Mucosa of descending colon (tissue), 3 donors: ENCODE measurements at places on chromosomes 4 and X. TPM values are rescaled to one million over a fixed set of nuclear protein-coding genes. Genes with fewer than 3 reads are reported as not detected.

- no peak for DNase-seq
Measured at GRCh38 chr4:89369581-89369980, 62.0 kb upstream of the GPRIN3 start.

DNA sequence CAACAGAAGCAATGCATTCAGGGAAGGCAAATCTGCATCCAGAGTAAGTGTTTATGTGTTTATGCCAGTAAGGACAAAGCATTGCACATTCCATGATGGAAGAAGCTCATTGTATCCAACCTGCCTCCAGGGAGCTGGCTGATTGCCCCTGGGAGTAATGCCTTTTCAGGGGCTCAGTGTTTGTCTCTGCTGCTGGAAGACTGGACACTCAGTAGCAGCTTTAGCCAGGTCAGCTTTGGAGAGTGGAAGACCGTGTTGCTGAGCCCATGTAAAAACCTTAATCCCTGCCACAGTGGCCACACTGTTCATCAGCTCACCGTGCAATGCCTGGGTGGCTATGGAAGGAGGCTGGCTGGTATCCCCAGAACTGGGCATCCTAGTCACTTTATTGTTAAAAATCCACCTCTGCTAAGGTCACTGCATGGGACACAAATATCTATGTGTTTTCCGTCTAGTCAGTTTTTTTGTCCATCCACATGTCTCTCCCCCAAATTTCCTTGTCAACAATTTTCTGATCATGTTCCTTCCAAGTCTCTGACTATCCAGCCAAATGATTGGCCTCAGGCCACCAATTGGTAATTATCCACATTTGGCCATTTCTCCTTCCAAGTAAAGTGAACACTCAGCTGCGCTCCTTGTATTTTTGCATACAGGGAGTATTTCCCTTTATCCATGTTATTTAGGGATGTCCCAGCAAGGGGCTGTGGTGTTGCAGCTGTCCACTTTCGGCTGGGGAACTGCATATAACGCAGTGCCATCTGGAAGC, 2044.5 kb upstream of the AGA start:
- DNase-seq = no peak

- DNase-seq = no peak
Measured at GRCh38 chr4:57094832-57095223, 15.4 kb downstream of the IGFBP7 start.

DNA sequence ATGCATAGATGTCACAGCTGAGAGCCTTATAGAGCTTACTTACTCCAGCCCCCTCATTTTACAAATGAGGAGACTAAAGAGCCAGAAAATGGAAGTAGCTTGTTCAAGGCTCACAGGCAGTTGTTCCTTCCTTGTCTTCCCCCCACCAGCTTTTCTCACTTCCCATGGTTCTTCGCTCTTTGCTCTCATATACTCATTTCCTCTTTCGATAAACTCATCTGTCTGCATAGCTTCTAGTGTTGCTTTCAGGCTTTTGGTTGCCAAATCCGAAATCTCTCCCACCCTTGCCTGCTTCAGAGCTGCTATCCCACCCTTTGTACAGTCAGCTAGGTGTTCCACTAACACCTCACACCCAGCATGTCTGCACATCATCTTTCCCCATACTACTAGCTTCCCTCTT, 25.0 kb upstream of the GJB1 start:
- DNase-seq = no peak

- no peak for DNase-seq
Measured at GRCh38 chrX:122154019-122154418, 1030.1 kb upstream of the GRIA3 start.

DNA sequence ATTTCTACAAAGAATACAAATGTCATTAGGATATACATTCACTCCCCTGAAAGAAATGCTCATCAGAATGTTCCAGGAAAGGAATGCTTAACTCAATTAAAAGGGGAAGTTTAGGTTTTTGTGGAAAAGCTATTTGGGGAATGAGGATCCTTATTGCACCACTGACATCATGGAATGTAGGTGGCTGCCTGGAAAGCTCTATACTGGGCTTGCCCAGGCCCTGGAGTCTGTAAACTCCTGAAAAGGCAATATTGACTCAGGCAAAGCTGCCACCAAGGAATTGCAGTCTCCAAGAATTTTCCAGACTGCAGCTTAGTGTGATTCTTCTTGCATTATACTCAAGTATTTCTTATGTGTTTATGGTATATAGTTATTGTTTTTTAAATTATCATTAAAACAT, 15.7 kb downstream of the DAPP1 start:
- DNase-seq = no peak

- no peak for DNase-seq
Measured at GRCh38 chr4:124334119-124334518, 378.4 kb downstream of the ANKRD50 start.

DNA sequence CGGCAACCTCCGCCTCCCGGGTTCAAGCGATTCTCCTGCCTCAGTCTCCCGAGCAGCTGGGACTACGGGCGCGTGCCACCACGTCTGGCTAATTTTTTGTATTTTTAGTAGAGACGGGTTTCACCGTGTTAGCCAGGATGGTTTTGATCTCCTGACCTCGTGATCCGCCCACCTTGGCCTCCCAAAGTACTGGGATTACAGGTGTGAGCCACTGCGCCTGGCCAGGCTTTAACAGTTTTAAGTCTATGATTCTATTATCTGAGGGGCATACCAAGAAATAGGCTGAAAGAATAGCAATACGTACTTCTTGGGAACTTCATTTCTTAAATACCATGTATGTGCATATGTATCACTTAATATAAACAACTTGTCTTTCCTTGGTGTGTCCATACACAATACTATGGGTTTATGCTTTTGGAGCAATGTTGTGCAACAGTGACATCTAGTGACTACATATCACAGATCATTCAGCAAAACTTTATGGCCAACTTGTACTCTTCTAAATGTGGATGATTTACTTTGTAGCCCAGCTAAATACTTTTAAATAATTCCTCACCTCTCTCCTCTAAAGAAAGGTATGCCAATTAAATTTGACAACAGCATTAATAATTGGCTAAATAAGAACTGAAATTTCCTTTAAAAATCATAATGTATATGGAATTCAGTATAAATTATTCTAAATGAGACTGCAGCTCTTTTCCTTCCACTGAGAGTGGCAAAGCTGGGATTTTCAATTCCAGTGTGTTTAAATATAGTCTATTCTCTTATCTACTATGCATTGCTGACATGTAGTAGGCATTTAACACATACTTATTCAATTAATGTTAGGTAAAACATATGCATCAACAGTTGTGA, 10.4 kb downstream of the SLC9B1 start:
- DNase-seq = peak; percentile 19

DNA sequence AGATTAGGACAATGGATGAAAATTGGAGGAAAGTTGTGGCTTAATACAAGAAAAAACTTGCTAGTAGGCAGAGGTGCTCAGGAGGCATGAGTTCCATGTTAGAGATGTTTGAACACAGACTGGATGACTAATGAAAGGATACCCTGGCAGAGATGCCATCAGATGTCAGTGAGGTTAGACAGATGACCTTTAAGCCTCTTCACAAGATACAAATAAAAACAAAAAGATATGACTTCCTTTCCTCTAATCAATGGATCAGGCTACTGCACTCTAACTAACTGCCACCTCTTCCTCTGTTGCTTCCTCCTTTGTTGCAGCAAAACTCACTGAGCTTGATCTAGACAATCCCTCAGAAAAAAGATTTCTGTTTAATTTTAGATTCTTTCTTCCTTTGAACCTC, 14.7 kb downstream of the STAP1 start:
- DNase-seq = no peak

- no peak for DNase-seq
Measured at GRCh38 chrX:40068048-40068447, 29.7 kb downstream of the BCOR start.

GRCh38 chrX:20515841-20516461, 249.2 kb upstream of the RPS6KA3 start:
- peak; percentile 15 for DNase-seq

DNA sequence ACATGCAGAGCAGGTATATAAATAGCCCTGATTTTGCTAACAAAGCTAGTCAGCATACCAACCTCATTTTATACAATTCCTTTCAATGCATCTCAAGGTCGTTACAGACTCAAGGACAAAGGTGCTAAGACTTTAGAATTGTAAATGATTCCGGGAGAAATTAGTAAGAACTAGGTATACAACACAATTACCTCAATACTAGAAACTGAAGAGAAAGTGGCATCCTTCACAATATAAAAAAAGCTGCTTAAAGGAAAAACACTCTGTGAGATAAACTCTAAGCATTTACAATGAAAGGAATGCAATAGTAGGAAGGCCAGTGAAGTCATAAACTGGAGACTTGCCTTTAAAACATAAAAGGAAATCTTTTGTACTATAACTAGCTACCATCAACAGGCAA, 11.9 kb downstream of the TNMD start:
- no peak for DNase-seq

DNA sequence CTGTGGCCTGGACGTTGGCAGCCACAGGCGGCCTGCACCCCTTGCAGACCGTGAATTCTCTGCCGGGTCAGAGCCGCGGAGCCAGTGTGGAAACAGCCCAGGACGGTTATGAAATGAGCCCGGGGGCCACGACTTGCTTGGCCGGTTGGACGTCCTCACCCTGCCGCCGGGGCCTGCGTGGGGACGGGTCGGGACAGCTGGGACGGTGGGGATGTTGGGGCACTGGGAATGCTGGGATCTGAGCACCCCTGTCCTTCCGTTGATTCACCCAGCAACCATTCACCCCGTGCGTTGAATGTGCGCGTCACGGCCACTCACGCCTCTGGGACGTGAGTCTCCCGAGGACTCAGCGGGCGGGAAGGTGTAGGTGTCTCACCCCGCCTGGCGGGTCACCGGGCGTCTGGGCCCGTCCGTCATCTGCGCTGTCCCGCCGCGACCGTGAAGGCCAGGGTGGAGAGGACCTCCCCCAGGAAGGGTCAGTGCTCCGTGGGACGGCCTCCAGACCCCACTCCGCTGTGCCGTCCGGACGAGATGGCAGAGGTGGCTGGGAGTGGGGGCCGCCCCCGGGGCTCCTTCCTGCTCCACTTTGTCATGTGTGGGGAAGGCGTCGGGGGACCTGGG, 4.5 kb upstream of the PLCXD1 start:
- peak; percentile 63 for DNase-seq

DNA sequence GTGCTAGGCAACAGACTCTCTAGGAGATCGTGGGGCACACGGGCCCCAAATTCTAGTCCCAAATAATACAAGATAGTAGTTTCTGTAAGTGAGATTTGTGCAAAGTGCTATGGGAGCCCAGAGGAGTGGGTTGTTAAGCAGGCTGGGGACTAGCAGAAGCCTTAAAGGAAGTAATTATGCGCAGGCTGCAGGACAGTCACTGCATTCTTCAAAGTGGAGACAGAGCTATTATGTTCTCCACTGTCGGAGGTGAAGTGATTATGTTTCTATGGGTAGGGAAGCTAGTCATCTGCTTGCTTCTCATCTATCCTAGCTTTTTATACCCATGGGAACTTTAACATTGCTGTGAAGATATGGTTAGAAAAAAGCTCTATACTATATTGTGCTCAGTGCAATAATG, 154.2 kb downstream of the CPE start:
- DNase-seq = no peak

GRCh38 chr4:6337331-6337935, 67.8 kb downstream of the WFS1 start:
- DNase-seq = no peak

- no peak for DNase-seq
Measured at GRCh38 chrX:148658115-148658730, 157.8 kb downstream of the AFF2 start.

DNA sequence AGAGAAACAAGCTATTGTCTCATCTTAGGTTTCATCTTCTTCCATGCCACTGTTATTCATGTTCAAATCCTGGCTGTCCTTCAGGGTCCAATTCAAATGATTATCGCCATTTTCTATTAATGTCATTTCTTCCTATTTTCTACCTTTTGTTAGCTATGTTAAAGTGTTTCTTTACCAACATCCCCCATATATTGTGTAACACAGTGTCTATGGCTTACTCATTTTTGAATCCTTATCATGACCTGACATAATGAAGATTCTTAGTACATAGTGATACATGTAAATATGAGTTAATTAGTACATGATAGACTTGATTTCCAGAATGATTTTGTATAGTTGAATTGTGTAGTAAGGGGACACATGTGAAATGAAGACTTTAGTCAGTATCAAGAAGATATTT, 152.4 kb downstream of the SNCA start:
- DNase-seq = no peak

GRCh38 chr4:175421506-175421905, 390.6 kb downstream of the GPM6A start:
- DNase-seq = no peak

DNA sequence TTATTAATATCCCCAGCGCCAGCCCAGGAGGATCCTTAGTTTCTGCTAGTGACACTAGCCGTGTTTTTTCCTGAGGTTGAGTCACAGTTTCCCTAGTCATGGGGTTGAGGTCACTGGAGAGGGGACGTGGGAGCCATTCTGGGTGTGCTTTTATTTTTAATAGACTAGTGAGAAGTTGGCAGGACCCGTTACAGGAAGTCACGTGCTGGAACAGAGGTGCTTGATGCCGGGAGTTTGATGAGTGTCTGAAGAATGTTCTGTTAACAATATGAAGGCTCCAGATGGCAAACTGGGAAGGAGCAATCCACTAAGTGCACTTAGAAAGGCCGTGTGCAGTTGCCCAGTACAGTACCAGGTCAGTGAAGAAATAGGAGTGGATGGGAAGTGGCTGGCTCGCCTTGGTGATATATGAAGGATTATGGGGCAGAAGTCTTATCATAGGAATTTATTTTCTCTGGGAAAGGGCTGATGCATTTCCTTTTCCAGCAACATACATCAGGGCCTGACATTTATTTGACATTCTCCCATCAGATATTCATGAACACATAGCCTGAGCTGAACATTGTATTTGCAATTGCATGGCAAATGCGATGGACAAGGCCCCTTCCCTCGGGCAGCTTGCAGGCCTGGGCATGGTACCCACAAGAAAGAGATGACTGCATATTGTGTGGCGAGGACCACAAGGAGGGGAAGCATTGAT, 291.8 kb downstream of the FBXW7 start:
- DNase-seq = no peak

DNA sequence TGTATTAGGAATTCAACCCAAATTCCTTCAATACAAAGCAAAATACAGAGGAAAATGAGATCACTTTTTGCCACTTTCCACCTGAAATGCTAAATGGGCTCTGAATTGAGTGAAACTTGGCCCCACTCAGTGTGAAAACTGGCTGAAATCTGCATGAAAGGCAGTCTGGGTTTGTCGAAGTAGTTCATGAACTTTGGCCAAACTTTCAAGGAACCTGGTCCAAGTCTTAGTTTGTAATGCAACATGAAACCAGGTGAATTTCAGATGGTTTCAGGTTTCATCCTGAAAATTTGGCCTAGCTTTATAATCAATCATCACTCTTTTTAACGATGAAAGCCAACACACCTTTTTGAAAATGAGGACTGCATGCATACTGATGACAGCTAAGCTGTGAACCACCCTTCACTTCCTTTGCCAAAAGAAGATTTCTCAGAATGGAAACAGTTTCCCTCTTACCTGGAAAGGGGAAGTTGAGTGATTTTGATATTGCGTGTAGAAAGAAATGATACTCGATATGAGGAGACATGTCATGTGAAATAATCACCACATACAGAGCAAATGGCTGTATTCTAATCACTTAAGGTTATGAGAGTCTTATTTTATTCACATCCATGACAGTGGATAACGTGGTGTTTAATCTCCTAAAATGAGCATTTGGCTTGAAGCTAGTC, 209.9 kb upstream of the ETNPPL start:
- no peak for DNase-seq

RHOXF2 gene
- total RNA-seq = not detected

FDCSP gene
- not detected for total RNA-seq

NKX3-2 gene
- 0.72 TPM for total RNA-seq

TMEM156 gene
- 0.94 TPM for total RNA-seq

KCNE5 gene
- not detected for total RNA-seq

CENPVL2 gene
- not detected for total RNA-seq

MEPE gene
- total RNA-seq = not detected

VCX3B gene
- total RNA-seq = not detected

KCND1 gene
- 0.93 TPM for total RNA-seq

KLHL4 gene
- total RNA-seq = 0.58 TPM

GABRE gene
- 21.3 TPM for total RNA-seq
